Smooth muscle cell of the umbilical artery (primary cell): ENCODE measurements at places on chromosomes 3 and 15. TPM values are rescaled to one million over a fixed set of nuclear protein-coding genes. Genes with fewer than 3 reads are reported as not detected.

The STOML1 gene
- total RNA-seq: 14.6 and 16.2 TPM in 2 replicates

The FBXW12 gene
- total RNA-seq: not detected in 2 replicates

The CNBP gene
- 187 and 233 TPM in 2 replicates for total RNA-seq

The FOXB1 gene
- not detected in 2 replicates for total RNA-seq

The KBTBD12 gene
- not detected in 2 replicates for total RNA-seq

The UNC13C gene
- total RNA-seq: not detected in 2 replicates

The PLXND1 gene
- 97.4 and 163 TPM in 2 replicates for total RNA-seq

The IGSF10 gene
- 0.59 and 1.6 TPM in 2 replicates for total RNA-seq

The LRIG1 gene
- total RNA-seq: 90.1 and 126 TPM in 2 replicates

The FMN1 gene
- under 0.01 and 0.88 TPM in 2 replicates for total RNA-seq

The APOD gene
- total RNA-seq: not detected in 2 replicates

The STRA6 gene
- 30.3 and 47.2 TPM in 2 replicates for total RNA-seq

The LRRK1 gene
- total RNA-seq: 11.3 and 20.8 TPM in 2 replicates

The ROPN1 gene
- not detected in 2 replicates for total RNA-seq

The SLC15A2 gene
- 0.59 and 2.3 TPM in 2 replicates for total RNA-seq
